ENCODE measurements at places on chromosomes 1 and 21.

GRCh38 chr1:83897516-83897915 lies 101.4 kb downstream of the TTLL7 start:
- no peak for DNase-seq

- DNase-seq: no peak
Observed at GRCh38 chr1:147924813-147925212, 3.4 kb upstream of the GPR89B start.

DNA sequence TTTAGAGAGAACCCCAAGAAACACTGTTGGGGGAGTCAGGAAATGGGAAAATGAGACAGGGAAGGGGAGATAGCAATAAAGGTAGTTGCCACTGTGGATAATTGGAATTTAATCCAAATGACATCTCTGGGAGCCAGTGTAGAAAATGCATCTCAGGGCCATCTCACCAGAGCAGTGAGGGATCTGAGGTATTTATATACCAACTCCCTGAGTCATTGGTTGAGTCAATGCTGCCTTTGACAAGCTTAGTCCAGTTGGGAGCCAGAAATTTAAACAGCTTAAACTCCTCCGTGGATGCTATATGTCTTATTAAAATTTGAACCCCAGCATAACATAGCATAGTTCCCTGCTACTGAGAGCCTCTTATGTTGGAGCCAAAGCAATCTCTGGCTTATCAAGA lies 140.3 kb downstream of the SLC30A10 start:
- no peak for DNase-seq

DNA sequence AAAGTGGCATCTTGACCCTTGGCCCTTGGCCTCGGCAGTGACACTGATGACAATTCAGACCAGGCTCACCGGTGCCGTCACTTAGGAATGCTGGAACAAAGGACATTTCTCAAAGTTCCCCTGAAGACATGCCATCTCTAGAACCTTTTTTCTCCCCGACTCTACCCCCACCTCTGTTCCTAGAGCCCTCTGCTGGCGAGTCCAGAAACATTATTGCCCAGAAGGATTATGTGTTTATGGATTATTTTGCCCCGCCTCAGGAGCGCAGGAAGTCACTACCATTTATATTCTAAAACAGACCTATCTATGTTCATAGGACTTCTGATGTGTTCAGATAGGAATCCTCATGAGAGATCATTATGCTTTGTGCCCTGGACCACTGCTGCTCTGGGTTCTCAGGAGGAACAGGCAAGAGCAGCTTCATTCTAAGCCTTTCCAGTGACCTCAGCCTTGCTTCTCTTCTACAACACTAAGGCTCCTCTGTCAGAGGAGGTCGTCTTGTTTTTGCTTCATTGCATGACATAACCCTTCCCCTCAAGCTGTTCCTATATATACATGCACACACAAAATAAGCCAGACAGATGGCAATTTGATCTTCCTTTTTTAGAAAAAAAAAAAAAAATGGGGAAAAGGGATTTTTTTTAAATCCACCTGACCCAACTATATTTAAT lies 12.4 kb upstream of the SHISA4 start:
- no peak for DNase-seq

DNA sequence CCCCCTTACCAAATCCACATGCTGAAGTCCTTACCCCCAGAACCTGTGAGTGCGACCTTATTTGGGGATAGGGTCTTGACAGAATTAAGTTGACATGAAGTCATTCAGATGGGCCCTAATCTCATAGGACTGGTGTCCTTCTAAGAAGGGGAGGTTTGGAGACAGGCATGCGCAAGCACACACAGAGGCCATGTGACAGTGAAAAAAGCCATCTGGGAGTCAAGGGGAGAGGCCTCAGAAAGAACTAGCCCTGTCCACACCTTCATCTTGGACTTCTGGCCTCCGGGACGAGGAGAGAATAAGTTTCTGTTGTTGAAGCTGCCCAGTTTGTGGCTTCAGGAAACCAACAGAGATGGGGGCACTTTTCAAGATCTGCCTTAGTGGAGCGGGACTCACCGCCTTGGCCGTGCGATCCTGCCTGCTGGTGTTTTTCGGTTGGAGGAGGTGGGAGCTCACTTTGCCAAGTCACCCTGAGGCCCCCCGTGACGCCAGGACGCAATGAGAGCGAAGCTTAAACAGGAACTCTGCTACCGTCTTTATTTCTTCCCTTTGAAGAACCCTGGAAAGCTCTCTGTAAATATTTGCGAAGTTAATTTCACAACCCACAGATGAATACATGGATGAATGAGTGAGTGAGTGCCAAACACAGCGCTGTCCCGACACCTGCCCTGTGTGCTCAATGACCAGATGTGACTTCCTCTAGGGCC lies 42.5 kb upstream of the C1orf174 start:
- no peak for DNase-seq

- DNase-seq: no peak
Observed at GRCh38 chr1:197774466-197775281, 606 bp downstream of the DENND1B start.

- no peak for DNase-seq
Observed at GRCh38 chr1:221454096-221454495, 287.8 kb downstream of the DUSP10 start.

DNA sequence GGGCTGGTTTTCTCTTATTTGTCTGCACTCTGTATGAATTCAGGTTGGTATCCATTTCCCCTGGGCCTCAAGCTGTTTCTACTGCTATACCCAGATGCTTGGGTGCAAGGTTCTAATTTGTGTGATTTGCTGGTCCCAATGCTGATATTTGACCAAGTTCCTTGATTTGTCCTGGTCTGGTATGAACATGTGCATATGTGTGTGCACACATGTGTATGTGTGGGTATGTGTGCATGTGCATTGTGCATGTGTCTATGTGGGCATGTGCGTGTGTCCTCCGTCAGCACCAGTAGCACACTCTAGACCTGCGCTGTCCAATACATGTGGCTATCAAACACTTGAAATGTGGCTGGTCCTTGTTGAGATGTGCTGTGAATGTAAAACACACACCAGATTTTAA lies 102.4 kb upstream of the TSPAN2 start:
- no peak for DNase-seq

GRCh38 chr1:184388971-184389370 lies 2.1 kb downstream of the C1orf21 start:
- DNase-seq: no peak

Measured in coronary artery (tissue), 2 donors.